ENCODE measurements at places on chromosomes 1 and 21.

- DNase-seq = no peak
Observed at GRCh38 chr1:97082160-97082848, 360.7 kb downstream of the PTBP2 start.

- DNase-seq = no peak
Observed at GRCh38 chr1:31618916-31619846, 1.7 kb downstream of the HCRTR1 start.

DNA sequence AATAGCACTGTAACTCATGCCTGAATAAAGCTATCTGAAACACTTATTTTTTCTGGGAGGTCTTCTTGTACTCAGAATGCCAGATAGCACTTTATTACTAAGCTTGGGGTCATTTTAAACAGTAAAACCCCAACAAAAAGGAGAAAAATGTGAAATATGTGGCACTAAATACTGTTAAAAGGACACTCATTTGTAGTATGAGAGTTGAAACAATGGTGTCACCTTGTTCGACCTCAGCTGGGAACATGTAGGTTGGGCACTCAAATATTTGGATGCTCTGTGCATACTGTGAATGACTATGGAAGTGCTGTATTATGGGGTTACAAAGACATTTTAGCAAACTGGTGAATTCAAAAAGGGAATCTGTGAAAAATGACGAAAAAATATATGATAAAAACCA, 53.9 kb downstream of the SELENOF start:
- no peak for DNase-seq

DNA sequence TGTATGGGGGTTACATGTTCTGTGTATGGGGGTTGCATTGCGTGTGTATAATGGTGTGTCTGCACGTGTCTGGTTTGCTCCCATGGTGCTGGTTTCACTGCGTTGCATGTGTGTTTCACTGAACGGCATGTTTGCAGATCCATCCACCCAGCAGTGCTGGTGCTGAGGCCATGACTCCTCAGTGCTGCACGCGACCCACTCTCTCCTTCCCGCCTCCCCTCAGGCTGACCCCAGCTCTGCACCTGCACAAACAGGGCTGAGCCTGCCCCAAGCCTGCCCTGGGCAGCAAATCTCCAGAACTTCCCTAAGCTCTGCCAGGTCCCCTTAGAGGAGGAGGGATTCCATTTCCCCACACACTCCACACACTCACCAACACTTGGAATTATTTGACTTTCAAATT, 18.7 kb downstream of the ACTRT2 start:
- DNase-seq = no peak

GRCh38 chr21:45297329-45297728, 9.6 kb upstream of the POFUT2 start:
- DNase-seq = no peak

DNA sequence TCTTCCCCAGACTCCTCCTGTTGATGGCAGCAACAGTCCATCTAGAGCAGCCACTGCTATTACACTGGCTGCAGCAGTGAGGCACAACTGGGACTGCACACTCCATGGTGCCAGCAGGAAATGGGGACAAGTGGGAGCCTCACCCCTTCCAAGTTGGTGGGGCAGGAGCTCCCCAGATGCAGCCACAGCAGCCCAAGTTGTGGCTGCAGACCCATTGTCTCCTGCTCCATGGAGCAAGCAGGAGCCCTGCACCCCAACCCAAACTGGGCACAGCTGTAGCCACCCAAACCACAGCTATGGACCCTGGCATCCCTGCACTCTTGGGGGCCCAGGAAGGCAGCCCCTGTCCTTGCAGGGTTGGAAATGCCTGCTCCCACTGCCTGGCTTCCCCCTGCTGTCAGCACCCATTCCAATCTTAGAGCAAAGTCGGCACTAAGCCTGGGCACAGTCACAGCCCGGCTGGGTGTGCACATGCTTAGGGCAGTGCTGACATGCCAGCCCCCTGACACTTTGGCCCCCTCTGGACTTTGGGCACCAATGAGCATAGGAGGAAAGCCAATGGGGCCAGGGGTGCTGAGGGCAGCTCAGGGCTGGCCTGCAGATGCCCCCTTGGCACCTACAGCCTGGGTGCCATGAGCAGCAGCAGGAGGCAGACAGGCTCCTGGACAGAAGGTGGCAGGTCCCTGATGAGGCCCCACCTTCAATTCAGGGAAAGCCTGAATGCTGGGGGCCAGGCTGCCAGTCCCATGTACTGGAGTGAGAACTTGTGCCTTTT, 44.0 kb downstream of the MATN1 start:
- no peak for DNase-seq

DNA sequence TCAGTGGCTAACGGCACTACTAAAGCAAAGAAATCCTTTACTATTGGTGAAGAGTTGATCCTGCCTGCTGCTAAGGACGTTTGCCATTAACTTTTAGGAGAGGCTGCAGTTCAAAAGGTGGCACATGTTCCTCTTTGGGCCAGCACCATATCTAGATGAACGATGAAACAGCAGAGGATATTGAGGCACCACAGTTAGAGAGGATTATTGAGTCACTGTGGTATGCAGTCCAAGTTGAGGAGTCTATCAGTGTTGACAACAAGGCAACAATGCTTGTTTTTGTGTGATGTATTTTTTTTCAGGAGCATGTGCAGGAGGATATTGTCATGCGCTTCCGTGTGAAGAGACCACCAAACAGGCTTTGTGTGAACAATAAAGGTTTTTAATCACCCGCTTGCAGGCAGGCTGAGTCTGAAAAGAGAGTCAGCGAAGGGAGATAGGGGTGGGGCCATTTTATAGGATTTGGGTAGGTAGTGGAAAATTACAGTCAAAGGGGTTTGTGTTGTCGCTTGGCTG, 80.9 kb downstream of the UCHL5 start:
- no peak for DNase-seq

DNA sequence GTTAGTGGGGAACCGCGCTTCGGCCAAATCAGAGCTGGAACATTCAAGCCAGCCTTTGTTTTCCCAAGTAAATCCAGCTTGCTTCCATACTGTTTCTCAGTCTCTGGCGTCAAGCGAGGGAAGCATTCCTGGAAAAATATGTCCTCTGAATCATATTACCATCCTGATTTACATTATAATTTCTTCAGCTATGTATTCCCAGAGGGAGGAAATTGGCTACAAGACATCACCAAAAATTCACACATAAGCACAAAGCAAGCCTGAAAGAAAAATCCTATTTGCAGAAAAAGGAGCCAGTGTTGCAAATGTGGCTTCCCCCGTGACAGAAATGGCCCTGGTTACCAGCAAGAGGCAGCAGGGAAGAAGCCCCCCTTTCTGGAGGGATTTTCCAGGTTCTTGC, 233.3 kb downstream of the KCNJ6 start:
- no peak for DNase-seq

DNA sequence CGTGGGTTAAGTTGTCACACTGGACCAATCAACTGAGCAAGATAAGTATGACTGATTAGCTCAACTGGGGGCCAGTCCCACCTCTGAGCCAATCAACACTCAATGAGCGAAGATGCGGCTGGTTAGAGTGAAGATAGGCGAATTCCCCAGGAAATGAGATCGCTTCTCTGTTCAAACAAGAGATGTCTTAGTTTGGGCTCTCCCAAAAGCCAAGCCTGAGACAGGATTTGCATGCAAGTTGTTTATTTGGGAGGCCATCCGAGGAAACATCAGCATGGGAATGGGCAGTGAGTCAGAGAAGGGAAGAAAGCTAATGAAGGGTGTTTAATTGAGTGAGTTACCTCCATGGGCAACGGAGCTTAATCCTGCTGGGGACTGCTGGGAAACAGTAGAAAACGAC, 4.9 kb upstream of the GJB5 start:
- DNase-seq = no peak

- DNase-seq = no peak
Observed at GRCh38 chr1:51719146-51719545, 102.3 kb downstream of the OSBPL9 start.

DNA sequence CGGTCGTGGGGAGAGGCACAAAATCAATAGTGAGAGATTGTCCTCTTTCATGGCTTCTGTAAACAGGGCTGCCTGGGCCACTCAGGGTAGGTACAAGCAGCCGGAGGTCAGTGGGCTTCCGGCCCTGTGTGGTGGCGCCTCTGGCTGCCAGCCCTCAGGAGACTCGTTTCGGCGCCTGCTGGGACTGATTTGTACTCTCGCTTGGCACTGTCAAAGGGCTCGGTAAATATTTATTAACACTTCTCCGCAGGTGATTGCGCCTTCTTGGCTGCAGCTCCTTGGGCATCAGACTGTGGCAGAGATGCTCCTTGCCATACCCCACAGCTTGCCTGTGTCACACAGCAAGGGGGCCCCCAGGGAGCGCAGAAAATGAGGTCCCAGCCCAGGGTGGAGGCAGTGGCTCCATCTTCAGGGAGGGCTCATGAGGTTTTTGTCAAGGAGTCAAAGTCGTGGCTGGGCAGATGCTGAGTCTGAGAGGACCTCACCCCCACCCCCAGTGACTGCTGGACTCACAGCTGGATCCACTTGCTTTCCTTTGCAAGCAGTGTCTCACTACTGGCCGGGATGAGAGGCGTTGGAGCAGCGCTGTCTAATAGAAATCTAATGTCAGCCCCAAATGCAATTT, 262.5 kb downstream of the GRIK3 start:
- DNase-seq = no peak

- no peak for DNase-seq
Observed at GRCh38 chr1:204373911-204374310, 14.2 kb upstream of the PLEKHA6 start.

- DNase-seq = no peak
Observed at GRCh38 chr21:39082656-39083376, 100.4 kb downstream of the PSMG1 start.

DNA sequence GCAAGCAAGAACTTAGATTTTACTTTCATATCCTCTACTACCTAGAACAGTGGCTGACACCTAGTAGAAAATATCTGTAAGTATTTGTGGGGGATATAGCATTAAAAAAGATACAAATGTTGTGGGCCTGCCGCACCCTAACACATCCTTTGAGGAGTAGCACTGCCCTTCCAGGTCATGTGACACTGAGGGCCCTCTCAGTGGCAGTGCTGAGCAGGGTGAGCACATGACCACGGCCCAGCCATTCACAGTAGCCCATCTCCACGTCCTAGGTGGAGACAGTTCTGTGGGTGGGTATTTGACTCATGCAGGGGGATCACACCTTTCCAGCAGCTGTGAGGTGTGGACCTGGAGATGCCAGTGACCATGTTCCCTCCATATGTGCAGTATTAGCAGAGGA, 108.9 kb downstream of the OMA1 start:
- DNase-seq = no peak

Measured in activated T-cell treated with anti-CD3 and anti-CD28 coated beads, Interleukin-2, amount 50 U/mL, for 4 hours (primary cell).